ENCODE measurements at places on chromosomes 5 and 9. TPM values are rescaled to one million over a fixed set of nuclear protein-coding genes. Genes with fewer than 3 reads are reported as not detected.

GRCh38 chr5:94692581-94692980 is 74.1 kb downstream of the SLF1 start:
- DNase-seq, result no peak

DNA sequence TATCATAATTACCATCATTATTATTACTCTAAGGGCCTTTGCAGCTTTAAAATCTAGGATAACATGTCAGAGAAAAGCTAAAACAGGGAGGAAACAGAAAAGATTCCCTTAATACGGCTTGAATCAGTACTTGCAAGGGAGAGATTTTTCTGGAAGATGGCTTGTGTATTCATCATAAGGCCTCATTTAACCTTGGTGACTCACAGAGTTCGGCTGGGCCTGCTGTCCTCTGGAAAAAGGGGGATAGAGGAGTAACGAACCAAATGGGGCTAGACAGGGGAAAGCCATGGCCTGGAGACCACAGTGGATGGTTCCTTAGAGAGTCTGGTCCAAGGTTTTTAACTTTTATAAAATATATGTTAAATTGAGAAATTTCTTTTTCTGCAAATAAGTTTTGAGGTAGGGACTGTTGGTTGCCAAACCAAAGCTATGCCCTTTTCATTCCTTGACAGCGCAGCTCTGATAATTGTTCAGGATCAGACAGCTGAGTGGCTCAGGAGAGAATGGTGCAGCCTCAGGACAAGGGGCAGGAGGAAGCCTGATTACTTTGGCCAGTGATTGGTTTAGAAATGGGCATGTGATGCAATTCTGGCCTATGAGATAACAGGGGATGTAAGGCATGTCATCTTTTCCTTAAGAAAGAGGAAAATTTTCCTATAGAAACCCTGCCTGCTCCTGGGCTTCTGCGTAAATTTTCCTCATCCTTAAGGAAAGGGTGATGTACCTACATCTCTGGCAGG is 25.6 kb upstream of the GSN start:
- DNase-seq, result no peak

DNA sequence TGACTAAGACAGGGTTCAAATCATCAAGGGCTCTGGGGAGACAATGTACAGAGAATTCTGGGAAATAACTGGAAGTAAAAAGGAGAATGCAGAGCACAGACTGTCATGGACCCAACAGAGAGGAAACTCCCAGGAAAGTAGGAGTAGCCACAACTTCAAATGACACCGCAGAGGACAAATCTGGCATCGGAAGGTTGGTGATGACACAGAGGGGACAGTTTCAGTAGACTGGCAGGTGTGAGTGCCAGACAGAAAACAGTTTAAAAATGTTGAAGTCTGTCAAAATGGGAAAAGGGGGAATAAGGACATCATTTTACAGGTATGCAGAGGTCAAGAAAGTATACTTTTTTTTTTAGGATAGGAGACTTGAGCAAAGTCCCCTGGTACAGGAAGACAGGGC is 70.2 kb downstream of the EPB41L4A start:
- no peak for DNase-seq

DNA sequence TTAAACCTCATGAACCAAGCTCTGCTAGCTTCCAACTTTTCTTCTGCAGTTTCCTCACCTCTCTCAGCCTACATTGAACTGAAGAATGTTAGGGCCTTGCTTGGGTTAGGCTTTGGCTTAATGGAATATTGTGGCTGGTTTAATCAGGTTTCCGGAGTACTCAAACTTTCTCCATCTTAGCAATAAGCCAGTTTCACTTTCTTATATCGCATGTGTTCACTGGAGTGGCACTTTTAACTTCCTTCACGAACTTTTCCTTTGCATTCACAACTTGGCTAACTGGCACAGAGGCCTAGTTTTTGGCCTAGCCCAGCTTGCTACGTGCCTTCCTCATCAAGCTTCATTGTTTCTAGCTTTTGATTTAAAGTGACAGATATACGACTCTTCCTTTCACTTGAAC is 81.0 kb upstream of the MAST4 start:
- DNase-seq, result no peak

GRCh38 chr5:126020770-126021169 is 402.4 kb upstream of the GRAMD2B start:
- no peak for DNase-seq

DNA sequence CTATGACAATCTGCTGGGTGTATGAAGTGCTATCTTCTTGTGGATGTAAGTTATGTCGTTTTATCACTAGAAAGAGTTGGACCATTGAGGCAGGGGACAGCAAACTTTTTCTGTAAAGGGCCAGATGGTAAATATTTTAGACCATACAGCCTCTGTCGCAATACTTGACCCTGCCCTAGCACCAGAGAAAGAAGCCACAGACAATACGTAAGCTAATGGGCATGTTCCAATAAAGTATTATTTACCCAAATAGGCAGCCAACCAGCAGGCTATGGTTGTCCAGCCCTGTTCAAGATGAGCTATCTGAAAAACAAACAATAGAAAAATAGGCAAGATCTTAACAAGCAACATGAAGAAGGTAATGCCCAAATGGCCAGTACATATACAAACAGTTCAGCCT is 36.4 kb downstream of the MTX3 start:
- no peak for DNase-seq

- DNase-seq, result no peak
These were observed 301.6 kb downstream of the ISL1 start for GRCh38 chr5:51684794-51685355.

DNA sequence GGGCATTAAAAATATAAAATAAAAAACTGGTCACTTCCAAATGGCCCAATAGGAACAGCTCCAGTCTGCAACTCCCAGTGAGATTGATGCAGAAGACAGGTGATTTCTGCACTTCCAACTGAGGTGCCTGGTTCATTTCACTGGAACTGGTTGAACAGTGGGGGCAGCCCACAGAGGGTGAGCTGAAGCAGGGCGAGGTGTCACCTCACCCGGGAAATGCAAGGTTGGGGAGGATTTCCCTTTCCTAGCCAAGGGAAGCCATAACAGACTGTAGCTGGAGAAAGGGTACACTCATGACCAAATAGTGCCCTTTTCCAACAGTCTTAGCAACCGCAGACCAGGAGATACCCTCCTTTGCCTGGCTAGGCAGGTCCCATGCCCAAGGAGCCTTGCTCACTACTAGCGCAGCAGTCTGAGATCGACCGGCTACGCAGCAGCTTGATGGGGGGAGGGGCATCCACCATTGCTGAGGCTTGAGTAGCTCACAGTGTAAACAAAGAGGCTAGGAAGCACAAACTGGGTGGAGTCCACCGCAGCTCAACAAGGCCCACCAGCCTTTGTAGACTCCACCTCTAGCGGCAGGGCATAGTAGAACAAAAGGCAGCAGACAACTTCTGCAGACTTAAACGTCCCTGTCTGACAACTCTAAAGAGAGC is 12.7 kb downstream of the RLN1 start:
- DNase-seq, result no peak

- no peak for DNase-seq
These were observed 35.2 kb downstream of the FAT2 start for GRCh38 chr5:151555760-151556576.

DNA sequence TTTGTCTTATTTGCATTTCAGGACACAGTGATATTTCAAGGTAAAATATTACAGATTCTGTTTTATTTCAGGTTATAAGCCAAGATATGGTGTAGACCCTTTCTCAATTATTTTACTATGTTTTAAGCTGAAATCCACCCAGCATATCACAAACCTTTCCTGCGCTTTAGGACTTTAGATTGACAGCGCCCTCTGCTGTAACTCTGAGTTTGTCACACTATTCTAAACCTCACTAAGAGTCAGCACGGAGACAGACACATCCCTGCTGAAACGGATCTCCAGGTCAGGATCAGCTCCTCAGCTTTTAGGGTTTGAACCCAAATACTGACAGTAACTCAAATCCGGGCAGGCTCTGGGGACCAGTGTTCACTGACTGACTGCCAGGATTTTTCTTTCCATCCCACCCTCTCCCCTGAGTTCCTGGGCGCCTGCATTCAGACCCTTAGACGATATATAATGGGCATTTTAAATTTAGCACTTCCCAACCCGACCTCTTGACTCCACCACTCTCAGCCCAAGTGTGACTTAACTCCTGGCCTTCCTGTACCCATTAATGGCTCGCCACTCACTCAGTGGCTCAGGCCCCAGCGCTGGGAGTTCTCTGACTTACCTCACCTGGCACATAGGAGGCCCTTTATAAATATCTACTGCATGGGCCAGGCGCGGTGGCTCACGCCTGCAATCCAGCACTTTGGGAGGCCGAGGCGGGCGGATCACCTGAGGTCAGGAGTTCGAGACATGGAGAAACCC is 33.5 kb downstream of the TLX3 start:
- no peak for DNase-seq

GRCh38 chr9:96022445-96023051 is 147.1 kb downstream of the ERCC6L2 start:
- DNase-seq, result no peak

DNA sequence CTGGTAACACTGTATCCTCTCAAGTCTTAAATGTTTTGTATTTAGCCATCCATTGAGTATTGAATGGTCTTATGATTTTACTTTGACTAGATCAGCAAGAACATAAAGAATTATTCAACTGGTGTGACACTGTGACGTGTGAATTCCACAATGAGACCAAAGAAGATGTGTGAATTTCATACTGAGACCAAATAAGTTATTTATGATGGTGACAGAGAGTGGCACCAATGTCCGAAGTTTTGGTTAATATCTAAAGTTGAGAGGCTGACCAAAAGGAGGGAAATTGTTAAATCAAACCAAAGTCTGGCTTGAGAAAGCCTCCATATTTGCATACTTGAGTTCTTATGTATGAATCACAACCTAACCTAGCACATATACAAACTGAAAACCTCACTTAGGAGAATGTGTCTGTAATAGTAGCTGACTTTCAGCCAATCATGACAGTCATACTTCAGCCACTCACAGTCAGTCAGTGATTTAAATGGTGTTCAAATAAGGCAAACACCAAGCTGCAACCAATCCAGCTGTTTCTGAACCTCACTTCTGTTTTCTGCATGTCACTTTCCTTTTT is 31.5 kb upstream of the FAM170A start:
- no peak for DNase-seq

- no peak for DNase-seq
These were observed 162.4 kb downstream of the TTC39B start for GRCh38 chr9:15144622-15145061.

FAM221B gene
- 0.15 TPM for total RNA-seq

- no peak for DNase-seq
These were observed 357.8 kb downstream of the NFIB start for GRCh38 chr9:13956107-13956506.
